ENCODE measurements at places on chromosomes 5 and 9.

- DNase-seq, result no peak
These were observed 230.5 kb downstream of the SPOCK1 start for GRCh38 chr5:137268646-137269045.

GRCh38 chr5:127429928-127430327, 87.5 kb upstream of the PRRC1 start:
- DNase-seq, result no peak

- DNase-seq, result no peak
These were observed 204.7 kb upstream of the RFX3 start for GRCh38 chr9:3730511-3730922.

DNA sequence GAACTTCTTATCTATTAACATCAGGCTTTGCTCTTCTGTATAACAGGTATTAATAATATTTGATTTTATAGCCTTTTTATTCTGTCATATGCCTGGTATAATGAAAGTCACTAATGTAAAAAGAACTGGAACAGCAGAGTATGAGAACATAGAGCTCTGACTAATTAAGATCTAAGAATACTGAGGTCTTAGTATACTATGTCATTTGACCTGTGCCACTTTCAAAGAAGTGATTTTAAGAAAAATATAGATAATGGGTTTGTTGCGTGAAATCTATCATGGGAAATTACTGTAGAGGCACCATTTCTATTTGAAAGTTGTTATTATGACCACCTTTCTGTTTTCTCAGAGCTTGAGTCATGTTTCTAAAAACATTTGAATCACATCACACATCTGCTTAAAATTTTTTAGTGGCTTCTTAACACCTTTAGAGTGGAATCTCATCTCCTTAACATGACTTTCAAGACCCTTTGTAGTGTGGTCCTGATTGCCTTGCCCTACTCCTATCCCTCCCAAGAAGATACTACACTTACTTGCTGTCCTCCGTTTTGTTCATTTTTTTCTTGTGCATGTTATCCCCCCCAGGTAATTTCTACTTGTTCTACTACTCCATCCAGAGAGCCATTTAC, 14.3 kb downstream of the WDR36 start:
- no peak for DNase-seq

DNA sequence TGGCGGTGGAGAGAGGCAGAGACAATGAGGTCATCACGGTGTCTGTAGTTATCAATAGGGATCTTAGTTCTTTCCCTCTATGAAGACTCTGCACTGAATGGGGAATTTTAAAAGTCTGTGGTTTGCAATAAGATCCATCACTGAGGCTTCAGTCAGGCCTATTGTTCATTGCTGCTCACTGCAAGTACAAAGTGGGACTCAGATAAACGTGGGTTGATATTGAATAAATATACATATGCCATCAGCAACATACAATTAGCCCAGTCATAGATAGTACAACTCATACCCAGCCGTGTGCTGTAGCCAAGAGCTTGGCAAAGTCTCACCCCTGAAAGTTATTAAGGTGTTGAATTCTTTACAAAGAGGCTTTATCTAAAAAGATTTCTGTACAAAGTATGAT, 88.4 kb downstream of the ENC1 start:
- no peak for DNase-seq

GRCh38 chr9:130347931-130348330, 82.4 kb downstream of the HMCN2 start:
- DNase-seq, result no peak

DNA sequence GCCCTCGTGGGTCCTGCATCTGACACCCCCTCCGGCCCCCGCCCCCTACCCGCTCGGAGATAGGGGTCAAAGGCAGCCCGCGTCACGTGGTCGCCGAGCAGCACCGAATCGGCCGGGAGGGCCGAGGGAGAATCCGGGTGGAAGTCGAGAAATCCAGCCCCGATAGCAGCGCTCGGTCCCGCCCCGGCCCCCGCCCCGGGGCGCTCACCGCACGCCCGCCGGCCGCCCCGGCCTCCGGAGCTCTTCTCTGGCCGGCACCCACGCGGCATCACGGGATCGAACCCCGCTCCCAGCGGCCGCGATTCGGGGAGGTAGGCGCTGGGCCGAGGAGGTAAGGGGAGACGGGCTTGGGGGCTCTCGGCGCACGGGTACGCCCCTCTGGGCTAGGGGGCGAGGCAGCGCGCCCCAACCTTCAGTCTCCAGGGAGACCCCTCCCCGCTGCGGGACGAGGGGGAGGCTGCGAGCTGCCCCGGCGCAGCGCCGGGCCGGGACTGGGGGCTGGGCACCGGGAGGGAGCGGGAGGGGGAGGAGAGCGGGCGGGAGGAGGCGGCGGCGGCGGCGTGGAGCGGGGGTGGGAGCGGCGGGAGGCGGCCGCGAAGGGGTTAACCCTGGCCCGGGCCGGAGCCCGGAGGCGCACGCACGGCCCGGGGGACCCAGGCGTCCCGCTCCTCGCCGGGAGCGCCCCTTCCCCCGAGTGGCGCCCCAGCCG, 22.1 kb upstream of the NDST1 start:
- no peak for DNase-seq

GRCh38 chr9:72656021-72656420, 134.6 kb downstream of the TMC1 start:
- no peak for DNase-seq

GRCh38 chr5:139418793-139419192, 14.9 kb upstream of the SPATA24 start:
- DNase-seq, result no peak

DNA sequence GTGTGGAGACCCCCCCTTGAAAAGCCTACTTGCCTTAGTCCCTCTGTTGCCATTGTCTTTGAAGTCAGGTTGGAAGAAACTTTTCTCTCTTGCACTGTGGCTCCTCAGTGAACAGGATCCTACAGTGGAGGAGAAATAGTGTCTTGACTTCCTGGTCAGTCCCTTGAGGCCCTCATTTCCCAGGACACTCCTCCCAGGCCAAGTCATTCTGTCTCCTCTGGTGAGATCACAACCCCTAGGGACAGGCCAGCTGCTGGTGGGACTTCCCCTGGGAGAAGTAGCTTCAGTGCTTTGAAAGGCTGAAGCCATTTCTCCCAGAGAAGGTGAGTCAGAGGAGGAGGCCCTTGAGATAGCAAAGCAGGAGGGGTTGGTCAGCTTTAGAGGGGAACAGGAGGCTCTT, 10.1 kb upstream of the GRIA1 start:
- DNase-seq, result no peak

GRCh38 chr9:20355022-20355421, 267.3 kb downstream of the MLLT3 start:
- no peak for DNase-seq

DNA sequence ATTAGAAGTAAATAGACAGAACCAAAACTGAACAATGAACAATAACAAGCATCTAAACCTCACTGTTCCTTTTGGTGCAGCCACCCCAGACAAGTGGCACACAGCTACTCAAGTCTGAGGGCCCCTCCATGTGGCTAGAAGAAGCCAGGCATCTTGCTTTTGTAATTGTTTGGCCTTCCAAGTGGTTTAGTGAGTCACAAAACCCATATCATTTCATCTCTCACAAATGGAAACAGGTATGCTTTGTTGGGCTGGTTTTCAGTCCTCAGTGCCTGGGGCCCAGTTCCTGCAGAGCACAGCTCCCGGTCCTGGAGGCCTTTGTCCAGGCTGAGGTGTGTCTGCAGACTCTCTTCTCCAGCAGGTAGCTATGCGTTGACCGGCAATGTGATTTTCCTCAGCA, 16.7 kb downstream of the PRLR start:
- DNase-seq, result no peak

DNA sequence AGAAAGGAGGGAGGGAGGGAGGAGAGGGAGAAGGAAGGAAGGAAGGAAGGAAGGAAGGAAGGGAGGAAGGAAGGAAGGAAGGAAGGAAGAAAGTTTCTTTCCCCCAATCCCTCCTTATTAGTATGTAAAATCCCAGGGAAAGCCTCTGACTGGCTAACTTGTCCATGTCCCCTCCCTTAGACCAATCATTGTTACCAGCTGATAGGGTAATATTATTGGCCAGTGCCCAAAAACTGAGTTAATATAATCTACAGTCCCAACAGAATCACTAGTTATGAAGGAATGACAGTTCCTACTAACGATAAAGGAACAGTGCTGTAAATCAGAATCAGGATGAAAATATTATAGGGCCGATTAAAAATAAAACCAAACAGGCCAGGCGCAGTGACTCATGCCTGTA, 53.6 kb upstream of the CCNG1 start:
- DNase-seq, result no peak

DNA sequence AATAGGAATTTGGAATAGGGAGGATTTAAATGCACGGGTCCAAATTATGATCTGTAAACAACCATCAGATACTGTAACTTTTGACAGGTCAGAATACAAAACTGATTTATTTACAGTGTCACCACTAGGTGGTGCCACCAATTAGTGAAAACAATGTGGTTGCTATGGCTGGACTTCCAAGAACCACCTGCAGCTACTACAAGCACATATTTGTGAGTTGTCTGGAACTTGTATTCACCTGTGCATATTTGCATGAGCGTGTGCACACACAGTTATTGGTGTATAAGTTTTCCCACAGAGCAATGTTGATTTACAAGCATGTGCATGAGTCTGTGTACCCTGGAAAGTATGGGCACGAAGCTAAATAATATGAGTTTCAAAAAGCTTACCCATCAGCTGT, 3.0 kb upstream of the HRCT1 start:
- no peak for DNase-seq

DNA sequence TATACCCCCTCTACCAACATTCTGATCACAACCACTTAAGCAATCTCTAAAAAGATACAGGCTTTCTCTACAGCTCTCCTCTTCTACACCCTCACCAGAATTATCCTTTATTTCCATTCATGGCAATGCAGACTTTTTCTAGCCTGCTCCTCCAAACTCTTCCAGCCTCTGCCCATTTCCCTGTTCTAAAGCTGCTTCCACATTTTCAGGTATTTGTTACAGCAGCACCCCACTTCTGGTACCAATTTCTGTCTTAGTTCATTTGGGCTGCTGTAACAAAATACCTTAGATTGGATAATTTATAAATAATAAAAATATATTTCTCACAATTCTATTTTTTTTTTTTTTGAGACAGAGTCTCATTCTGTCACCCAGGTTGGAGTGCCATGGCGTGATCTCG, 53.0 kb upstream of the DNAH5 start:
- DNase-seq, result no peak

DNA sequence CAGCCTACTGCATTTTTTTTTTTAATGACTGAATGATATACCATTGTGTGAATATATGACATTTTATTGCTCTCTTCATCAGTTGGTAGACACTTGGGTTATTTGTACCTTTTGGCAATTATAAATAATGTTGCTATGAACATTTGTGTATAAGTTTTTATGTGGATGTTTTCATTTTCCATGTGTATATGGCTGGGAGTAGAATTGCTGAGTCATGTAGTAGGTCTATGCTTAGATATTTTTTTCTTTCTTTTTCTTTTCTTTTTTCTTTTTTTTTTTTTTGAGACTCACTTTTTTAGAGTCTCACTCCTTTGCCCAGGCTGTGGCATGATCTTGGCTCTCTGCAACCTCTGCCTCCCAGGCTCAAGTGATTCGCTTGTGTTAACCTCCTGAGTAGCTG, 32.9 kb upstream of the FAM120AOS start:
- DNase-seq, result no peak

DNA sequence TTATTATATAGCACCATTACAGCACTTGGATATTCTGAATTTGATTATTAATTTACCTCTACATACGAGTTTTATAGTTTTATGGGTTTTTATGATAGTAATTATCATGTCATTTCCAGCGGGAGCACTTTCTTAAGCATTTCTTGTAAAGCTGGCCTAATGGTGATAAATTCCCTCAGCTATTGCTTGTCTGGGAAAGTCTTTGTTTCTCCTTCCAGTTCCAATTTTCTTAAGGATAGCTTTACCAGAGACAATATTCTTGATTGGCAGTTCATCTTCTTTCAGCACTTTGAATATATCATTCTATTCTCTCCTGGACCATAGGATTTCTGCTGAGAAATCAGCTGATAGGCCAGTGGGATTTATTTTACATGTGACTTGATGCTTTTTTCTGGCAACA, 505.4 kb downstream of the TMEM232 start:
- no peak for DNase-seq

DNA sequence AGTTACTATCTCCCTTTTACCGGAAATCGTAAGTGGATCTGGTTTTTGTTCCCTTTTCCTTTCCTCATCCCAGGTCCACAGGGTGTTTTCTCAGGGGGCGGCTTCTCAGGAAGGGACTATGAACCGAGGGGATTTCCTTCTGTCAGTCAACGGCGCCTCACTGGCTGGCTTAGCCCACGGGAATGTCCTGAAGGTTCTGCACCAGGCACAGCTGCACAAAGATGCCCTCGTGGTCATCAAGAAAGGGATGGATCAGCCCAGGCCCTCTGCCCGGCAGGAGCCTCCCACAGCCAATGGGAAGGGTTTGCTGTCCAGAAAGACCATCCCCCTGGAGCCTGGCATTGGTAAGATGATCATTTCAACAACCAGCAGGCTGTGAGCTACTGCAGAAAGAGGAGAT, 75.8 kb downstream of the GOLPH3 start:
- DNase-seq, result no peak

DNA sequence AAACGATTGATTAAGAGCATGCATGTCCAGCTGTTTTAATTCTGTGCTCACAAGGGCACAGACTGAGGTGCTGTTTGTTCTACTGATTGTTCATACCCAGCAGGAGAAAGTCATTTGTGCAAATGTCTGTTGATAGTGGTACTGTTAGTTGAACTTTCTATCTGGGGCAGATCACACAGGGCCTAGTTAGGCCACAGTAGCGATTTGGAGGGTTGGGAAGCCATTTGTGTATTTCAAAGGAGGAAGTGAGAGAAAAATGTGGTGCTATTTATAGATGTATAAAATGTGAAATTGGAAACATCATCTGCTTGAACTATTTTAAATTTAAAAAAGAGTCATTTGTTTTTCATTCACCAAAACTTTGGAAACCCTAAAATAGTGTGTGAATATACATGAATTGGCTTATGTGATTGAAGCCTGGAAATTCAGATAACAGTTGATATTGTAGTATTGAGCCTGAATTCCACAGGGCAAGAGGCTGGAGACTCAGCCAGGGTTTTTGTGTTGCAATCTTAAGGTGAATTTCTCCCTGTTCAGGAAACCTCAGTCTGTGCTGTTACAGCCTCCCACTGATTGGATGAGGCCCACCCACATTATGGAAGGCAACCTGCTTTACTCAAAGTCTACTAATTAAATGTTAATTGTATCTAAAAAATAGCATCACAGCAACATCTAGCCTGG, 162.0 kb upstream of the CDKN2B start:
- no peak for DNase-seq

DNA sequence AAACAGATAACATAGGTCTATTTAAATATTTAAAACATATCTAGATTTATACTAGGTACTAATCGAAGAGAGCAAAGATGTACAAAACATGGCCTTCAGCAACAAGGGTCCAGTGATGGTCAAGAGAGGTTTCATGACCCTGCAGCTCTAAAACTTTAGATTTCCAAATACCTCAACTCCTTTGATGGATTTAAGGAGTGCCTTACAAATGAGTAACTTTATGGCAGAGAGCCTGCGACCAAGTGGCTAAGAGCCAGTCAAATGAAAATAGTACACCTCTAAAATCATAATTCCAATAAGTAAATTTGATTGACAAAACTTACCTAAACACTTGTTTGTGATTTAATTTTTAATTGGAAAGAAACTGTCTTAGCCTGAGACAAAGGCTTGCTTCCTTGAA, 4.7 kb upstream of the SH3RF2 start:
- DNase-seq, result no peak
